ENCODE measurements at places on chromosomes 11 and 22.

DNA sequence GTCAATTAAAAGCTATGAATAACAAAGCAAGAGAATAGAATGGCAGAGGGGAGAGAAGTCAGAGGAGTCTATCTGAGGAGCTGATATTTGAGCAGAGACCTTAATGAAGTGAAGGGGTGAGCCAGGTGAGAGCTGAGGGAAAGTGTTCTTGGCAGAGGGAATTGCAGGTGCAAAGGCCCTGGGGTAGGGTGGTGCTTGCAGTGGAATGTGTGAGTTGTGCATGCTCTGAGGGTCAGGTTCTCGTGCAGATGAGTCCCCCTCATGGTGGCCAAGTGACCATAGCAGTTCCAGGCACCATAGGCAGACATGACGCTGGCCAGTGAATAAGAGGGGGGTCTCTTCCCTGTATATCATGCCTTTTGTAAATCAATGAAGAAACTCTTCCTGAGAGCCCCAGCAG lies 58.9 kb upstream of the ALX4 start:
- no peak for DNase-seq

GRCh38 chr22:19058713-19059451 lies 63.3 kb downstream of the DGCR2 start:
- no peak for DNase-seq

DNA sequence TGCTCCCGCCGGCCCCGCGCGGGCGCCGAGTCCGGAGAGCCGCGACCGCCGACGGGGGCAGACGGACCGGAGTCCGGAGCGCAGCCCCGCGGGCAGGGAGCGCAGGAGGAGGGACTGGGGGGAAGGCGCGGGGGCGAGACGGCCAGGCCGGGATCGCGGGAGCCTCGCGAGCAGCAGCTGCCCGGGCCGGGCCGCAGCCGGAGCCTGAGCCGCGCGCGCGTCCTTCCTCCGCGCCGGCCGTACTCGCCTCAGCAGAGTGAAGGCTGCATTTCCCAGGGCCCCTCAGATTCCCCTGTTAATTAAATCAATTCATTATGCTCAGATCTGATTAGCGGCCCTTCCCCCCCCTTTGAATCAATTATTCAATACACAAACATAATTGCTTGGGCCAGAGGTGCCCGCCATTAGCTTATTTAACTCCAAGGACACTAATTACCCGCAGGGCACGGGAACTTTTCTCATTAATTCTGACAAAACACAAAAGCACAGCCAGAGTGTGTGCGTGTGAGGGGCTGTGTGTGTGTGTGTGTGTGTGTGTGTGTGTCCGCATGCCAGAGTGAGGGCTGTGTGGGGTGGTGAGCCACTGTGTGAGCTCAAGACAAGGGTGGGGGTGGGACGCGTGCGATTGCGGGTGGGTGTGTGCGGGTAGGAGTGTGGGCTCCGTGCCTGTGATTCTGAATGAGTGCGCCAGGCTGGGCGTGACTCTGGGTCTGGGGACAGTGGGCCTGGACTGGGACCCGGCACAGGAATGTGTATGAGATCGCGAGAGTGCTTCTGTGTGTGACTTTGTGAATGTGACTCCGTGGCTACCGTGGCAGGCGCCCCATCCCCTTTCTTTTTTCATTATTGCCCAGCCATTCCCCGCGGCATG lies 5.1 kb upstream of the LMO1 start:
- no peak for DNase-seq

- DNase-seq: no peak
These were observed 15.7 kb downstream of the PLAAT3 start for GRCh38 chr11:63598556-63598955.

- DNase-seq: no peak
These were observed 18.8 kb downstream of the XKR3 start for GRCh38 chr22:16806401-16806800.

- no peak for DNase-seq
These were observed 9.7 kb upstream of the LRRC10B start for GRCh38 chr11:61498767-61499341.

DNA sequence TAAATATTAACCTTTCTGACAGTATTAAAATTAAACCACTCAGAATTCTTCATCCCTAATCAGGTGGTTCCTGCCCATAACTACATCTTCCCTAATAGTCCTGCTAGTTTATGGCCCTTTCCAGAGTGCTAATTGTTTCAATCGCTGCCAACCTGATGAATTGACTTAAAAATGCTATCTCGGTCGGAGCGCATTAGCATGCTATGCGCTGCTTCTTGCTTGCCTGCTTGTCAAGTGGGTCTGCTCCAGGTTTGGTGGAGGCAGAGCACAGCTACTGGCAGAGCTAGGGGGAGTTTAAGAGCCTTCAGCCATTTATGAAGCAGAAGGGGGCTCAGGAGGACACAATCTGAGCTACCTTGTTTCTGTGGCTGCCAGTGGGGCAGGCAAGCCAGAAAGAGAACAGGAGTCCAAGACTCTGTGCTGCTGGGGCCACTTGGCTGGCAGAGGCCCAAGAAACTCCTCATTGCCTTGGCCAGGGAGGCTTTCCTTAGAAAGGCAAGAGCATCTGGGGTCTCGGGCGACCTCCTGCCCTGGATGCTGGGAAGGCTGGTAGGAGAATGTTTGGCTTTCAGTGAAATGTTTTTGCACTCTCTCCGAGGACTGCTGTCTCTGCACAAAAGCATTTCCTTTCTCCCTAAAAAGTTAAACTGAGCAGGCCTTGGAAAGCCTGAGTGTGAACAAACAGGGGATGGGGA lies 62.1 kb upstream of the PHOX2A start:
- DNase-seq: no peak

- DNase-seq: no peak
These were observed 2.2 kb downstream of the B3GNT6 start for GRCh38 chr11:77036398-77036797.

DNA sequence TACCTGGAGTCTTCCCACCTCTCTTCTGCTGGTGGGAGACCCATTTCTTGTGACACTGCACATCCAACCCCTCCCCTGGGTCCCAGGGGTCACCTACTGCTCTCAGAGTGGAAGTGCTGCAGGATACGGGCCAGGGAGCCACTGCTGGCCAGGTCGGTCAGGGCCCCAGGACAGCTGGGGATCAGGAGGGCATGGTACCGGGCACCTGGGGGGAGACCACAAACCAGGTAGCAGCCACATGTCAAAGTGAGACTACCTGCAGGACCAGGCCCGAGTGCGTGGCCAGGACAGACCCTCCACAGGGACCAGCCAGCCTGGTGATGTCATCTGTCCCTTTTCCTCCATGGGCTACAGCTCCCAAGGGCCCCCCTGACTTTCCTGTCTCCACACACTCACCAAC lies 3.9 kb downstream of the GATD1 start:
- no peak for DNase-seq
